Activated T-helper 1 cell treated with anti-CD3 and anti-CD28 coated beads, Interleukin-2, amount 50 U/mL, for 16 hours (primary cell): ENCODE measurements at places on chromosomes 6 and 20.

GRCh38 chr6:131523988-131524673 lies 48.9 kb upstream of the ARG1 start:
- no peak for DNase-seq

DNA sequence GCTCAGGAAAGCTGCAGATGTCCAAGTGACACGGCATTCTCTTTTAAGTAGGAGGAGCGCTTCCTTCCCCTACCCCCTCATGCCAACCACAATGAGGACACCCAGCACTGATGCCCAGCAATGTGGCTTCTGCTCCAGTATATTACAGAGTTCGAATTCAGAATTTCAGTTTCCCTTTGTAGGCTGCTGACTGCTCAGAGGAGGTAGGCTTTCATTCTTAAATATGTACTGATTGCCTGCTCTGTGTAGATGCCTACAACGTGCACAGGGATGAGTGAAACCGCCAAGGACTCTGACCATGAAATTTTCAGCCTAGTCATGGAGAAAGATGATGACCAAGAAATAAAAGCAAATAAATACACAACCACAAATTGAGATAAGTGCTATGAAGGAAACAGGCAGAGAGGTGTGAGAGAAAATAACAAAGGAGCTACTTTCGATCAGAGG lies 50.9 kb upstream of the TNFAIP3 start:
- no peak for DNase-seq

DNA sequence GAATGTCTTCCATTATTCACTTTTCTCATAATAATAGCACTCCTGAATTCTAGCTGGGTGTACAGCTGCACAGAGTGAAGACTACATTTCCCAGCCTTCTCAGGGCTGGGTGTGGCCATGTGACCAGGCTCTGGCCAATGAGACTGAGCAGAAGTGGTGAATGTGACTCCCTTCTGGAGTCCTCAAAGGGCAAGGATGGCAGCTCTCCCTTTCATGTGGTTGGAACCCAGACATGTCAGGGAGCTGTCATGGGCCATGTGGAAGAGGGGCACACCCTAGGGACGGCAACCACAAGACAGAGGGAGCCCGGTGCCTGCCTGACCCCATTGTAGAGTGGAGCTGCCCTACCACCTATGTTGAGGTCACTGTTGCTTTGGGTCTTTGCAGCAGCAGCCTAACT lies 312.8 kb upstream of the SULF2 start:
- no peak for DNase-seq

- no peak for DNase-seq
Observed at GRCh38 chr6:43945768-43946080, 175.7 kb downstream of the VEGFA start.

DNA sequence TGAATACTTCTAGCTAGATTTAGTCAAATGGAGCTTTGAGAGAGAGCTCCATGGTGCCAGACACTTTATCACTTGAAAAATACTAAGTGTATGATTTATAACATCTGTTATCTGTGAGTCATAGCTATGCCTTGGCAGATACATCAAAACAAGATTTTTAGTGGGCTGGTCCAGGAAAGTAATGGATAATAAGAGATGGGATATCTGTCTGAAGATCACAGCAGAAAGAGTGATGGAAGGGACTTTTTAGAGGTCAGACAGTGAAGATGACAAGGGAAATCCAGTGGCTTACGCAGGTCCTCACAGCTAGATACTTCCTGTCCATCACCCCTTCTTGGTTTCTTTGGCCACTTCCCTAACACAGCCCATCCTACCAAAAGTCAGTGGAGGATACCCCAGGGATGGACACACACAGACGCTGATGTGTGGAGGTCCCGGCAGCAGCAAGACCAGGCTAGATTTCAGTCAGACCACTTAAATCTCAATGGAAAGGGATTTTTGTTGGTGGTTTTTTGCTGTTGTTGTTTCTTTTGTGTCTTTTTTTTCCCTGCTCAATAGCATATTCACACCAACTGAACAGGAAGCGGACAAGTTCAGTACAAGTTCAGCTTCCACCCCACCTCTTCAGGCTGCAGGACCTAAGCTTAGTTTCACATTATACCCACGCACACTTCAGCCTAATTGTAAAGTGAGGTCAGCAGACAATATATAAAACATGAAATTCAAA lies 209.3 kb downstream of the ALDH8A1 start:
- no peak for DNase-seq

DNA sequence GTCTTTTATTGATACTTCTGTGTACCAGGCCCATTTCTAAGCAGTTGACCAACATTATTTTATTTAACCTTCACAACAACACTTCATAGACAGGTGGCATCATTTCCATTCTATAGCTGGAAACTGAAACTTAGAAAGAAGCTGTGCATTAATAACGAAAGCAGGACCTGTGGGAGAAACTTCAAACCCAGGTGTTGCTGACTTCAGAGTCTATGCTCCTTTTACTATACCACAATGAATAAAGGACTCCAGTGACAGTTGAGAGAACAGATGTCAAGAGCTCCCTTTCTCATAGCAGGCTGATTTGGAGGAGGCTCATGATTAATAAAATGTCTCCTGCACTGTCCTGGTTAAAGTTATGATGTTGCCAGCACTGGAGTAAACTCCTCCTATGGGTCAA lies 56.6 kb upstream of the POU3F2 start:
- no peak for DNase-seq

DNA sequence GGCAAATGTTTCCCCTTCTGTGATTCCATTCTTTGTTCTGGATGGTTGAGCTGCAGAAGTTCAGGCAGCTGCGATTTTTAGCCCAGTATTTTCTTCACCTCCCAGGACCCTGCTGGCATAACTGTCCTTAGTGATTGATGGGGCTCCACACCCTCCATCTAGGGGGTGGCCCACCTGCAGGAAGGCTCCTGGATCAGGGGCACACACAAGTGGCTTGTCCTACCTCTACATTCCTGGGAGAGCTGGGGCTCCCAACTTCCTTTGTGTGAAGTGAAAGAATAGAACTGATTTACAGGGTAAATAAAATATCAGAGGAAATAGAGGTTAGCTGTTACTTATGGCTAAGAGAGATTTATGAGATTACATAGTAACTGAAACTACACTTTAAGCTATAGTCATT lies 129.5 kb upstream of the MAP3K7 start:
- no peak for DNase-seq

DNA sequence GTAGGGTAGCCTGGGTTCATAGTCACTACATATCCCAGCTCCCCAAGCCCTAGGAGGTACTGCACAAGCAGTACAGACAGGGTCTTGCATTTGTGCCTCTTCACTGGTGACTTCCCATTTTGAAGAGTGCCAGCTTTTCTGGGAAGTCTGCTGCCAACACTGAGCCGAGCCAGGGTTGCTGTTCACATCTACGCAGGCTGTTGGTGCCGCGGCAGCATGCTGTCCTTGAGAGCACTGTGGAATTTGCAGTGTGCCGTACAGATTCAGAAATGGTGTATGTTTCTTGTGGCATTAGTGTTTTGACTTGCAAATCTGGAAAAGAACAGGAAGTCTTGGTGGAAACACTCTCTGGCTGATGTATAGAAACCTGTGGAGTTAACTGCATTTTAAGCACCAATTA lies 67.5 kb downstream of the JARID2 start:
- no peak for DNase-seq

GRCh38 chr6:13998356-13998755 lies 73.6 kb downstream of the RNF182 start:
- no peak for DNase-seq

DNA sequence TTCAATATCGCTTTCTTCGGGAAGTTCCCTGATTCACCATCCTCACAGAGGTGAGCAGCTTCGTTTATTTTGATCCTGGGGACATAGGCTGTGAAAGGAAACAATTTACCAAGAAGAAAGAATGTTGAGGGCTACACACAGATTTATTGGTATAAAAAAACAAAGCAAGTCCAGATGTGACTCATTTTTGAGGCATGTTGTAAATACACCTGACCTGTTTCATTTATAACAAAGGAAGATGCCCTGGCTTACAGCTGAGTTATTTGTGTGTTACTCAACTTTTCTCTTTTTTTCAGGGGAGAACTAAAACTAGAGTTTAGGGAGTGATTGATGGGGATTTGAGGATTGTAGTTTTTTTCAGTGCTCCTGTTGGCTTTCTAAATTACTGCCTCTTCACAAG lies 489.5 kb downstream of the CBLN4 start:
- no peak for DNase-seq

- DNase-seq = no peak
Observed at GRCh38 chr6:166836785-166837718, 119.3 kb downstream of the RNASET2 start.

DNA sequence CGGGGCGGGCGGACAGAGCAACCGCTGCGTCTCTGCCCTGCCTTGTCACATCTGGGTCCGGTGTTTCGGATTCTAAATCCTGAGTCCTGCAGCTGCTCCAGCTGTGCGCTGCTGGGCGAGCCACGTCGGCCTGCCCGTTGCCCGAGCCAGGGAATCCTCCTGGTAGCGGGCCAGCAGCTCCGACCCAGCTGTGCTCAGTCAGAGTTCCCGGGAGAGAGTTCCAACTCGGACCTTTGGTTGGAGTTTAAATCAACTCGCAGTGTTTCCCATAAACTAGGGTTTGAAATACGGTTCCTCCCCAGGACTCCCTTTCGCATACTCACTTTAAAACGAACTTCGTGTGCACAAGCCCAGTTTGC lies 315 bp upstream of the PDE10A start:
- no peak for DNase-seq

- DNase-seq = no peak
Observed at GRCh38 chr6:134678436-134678889, 271.4 kb downstream of the ALDH8A1 start.

DNA sequence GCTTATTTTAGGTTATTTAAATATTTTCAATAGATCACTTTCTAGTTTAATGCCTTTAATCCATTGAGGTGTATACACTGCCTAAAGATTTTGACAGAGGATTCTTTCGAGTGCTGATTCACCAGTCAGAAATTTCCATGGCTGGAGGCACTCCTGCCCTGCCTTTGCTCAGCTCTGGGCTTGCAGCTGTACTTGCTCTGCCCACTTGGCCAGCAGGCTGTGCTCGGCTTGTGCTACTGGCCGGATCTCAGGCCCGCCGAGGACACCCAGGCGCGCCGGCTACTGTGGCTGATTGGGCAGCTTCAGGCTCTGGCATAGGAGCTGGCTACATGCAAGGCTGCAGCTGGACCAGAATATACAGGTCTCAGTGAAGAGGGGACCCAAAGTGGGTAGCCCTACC lies 675.1 kb upstream of the MMS22L start:
- DNase-seq = no peak

DNA sequence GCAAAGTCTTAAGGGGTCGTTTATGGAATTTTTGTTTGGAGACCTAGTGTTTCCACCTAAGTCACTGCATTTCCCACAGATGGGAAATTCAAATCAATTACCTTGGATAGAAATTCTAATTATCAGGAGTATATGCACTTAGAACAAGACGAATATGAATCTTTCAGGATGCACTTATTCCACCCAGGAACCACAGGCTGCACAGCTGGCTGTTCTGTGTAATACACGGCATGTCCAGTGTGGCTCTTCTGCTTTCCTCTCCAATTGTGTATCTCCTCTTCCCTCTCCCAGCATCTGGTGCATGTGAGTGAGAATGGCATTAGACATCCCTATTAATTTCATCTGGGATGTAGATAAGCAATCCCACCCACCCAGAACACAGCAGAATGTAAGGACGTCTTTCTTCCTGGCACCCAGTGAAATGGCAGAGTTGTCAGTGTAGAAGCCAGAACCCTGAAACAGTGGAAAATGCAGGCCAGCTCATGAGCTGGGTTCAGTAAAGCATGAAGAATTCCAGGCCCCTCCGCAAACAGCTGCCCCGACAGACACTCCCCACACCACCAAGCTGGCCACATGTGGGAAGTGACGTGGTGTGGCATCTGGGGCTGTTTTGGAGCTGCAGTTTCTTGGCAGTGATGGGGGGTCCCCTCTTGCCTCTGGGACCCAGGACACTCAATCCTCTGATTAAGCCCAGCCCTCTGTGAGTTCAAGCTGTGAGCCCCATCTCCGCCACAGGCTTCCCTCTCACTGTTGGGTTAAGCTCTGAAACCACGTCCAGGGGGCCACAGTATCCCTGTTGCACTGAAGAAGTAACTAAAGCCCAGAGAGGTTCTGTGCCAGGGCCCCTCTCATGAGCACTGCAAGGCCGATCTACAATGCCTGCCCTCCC lies 180.1 kb upstream of the CST7 start:
- DNase-seq = no peak

GRCh38 chr6:13349811-13350506 lies 21.6 kb upstream of the TBC1D7 start:
- no peak for DNase-seq

- DNase-seq = no peak
Observed at GRCh38 chr6:40479706-40480105, 107.5 kb downstream of the LRFN2 start.

- no peak for DNase-seq
Observed at GRCh38 chr6:298233-299103, 6.2 kb downstream of the DUSP22 start.

DNA sequence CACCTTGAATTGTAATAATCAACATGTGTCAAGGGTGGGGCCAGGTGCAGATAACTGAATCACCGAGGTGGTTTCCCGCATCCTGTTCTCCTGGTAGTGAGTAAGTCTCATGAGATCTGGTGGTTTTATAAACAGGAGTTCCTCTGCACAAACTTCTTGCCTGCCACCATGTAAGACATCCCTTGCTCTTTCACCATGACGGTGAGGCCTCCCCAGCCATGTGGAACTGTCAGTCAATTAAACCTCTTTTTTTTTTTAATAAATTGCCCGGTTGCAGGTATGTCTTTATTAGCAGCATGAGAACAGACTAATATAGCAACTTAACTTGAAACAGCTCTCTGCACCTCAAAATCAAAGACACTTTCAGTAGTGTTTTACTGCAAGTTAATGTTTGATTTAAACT lies 121.6 kb downstream of the OGFRL1 start:
- no peak for DNase-seq

DNA sequence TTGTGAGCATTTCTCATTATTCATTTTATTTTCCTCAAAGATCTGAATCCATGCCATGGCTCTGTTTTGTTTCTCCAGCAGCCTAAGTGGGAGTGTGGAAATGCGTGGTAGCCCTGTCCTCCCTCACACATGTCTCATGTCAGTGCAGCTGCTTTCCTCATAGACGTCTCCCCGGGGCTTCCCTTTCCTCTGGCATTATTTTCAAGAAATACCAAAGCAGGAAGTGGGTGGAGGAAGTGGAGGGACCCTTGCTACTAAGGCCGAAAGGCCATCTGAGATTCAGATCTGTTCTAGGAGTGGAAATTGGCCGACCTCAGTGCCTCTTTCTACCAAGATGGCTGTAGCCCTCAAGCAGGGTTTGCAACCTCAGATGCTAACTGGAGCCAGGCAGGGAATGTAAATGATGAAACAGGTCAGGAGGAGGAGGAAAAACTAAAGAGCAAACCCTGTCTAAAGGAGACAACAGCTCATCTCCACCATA lies 420.9 kb upstream of the PLCB4 start:
- DNase-seq = no peak
